ENCODE measurements at places on chromosomes 6 and 20.

- DNase-seq = no peak
Observed at GRCh38 chr6:24831771-24832716, 33.3 kb upstream of the ARMH2 start.

DNA sequence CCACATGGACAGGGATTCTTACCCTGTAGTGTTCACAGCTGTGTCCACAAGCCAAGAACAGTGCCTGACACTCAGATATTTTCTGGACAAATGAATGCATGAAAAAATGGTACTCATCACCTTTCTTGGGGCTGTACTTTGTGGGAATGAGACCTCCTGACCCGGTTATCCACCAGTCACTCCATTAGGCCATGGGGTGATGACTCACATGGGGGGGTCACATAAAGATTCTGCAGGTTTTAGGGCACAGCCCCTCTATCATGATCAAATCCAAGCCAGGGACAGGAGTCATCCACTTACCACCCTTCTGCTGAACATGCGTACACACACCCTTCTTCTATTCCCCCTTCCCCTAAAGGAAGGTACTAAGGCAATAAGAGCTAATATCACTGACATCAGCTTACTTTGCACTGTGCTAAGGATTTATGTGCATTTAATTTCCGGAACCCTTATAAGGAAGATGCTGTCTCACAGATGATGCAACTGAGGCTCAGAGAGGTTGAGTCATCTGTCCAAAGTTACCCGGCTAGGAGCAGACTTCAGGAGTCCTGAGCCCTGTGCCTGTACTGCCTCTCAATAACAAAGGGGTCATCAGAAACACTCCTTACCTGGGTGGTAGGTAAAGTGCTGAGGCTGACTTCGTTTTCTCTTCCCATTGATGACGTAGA is 107.8 kb downstream of the NFATC2 start:
- no peak for DNase-seq

DNA sequence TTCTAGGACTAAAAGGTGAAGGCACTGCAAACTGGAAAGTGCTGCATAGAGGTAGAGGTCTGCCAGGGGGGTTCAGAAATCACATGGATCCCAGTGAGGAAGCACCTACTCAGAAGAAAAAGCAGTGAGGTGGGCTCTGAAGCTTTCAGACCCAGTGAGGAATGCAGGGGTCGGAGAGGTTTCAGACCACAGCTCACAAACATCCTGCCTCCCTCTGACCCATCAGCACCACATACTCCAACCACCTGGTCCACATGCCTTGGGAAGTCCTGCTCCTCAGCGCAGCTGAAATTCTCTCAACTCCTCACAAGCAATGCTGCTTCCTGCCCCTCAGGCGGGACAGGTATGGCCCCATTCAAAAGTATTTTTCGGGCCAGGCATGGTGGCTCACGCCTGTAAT is 20.2 kb downstream of the MRPL14 start:
- no peak for DNase-seq

DNA sequence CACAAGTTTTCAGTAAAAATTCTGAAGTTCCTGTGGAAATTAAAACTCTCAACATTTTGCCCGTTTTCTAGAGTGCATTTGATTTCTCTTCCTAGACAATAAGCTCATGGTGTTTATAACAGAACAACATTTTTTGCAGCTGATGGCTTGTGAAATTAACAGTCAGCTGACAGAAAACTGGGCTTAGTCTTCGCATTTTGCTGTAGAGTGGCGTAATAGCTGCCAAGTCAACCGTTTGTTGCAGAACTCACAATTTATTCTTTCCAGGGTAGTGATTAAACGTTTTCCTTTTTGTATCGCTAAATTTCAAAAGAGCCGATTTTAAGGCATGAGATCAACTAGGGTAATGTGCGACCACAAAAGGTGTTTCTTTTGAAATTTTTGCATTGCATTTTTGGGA is 1.4 kb downstream of the SPO11 start:
- no peak for DNase-seq

Measured in stimulated activated CD4-positive, alpha-beta T cell treated with anti-CD3 and anti-CD28 coated beads, Interleukin-1b, Interleukin-23, amount 100 ng/mL, for 1 hour (primary cell).